ENCODE measurements at places on chromosomes 2 and 18.

- no peak for DNase-seq
Measured at GRCh38 chr2:216057688-216058193, 23.9 kb downstream of the PECR start.

DNA sequence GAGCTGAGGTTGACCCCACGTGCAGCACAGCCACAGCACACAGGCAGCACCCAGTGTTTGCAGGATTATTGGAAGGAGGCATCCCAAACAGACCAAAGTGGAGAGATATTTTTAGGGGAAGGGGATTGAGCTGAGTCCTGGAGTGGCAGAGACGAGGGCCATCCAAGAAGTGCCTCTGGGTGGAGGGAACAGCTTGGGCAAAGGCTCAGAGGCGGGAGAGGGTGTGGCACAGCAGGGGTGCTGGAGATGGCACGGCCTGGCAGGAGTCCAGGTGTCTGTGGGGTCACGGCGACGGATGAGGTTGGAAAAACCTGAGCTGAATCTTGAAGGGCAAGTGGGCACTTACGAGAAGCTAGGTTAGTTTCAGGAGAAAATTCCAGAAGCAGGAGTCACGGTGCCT is 60.6 kb downstream of the INHBB start:
- DNase-seq, result no peak

DNA sequence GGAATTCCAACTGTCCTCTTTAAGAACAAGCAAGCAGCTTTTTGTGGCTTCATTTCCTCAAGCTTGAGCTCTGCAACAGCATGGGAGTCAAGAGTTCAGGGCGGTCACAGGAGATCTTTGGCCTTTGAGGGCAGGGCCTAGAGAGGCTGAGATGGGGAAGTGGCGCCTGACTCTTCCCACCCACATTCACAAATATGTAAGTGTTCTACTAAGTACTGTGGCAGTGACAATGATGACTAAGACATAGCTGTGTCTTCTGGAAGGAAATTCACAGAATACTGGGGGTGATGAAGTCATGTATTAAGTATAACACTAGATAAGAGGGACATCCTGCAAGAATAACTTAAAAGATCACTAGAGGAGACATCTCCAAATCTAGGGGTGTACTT is 15.0 kb downstream of the RND3 start:
- DNase-seq, result no peak

DNA sequence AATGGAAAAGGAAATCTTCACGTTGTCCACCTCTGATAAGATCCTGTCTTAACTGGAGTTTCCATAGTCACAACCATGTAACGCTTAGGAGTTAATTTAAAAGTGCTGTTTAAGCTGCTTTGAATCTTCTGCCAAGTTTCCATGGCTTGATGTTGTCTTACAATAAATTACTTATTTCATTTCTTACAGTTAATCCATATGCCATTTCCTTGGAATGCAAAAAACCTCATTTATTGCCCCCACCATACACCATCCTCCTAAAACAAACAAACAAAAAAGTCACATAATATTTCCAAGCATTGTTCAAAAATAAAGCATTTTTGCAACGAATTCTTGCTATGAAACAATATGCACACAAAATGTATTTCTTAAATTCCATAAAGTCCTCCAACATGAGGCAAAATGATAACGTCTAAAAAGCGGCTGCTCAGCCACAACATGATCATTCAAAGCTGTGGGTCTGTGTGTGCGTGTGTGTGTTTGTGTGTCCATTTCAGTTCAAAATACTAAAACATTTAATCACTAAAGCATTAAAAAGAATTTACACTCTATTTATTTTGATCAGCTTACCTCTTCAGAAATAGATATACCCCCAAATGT is 46.8 kb upstream of the PXDN start:
- DNase-seq, result no peak

- no peak for DNase-seq
Measured at GRCh38 chr2:141331127-141331526, 799.7 kb downstream of the LRP1B start.

DNA sequence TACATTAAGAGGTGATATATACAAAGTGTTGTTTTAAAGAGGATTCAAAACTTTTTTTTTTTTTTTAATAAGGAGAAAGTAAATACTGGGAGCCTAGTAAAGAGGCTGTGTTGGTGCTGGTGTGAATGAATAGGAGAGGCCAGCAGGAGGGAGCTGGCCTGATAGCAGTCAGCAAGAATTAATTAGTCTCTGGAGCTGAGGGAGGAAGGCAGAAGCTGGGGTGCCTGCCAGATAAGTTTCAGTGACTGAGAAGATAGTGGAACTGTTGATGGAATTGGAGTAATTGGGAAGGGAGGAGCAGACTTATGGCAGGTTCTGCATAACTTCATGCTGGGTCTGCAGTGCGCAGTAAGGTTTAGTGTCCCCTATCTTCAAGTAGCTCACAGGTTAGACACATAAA is 36.2 kb upstream of the SNORC start:
- no peak for DNase-seq

- DNase-seq, result no peak
Measured at GRCh38 chr2:99127981-99128380, 13.5 kb upstream of the C2orf15 start.
